ENCODE measurements at places on chromosomes 1 and 21.
A peak's percentile ranks its signal among the peaks of the same experiment; 100 is the strongest.

DNA sequence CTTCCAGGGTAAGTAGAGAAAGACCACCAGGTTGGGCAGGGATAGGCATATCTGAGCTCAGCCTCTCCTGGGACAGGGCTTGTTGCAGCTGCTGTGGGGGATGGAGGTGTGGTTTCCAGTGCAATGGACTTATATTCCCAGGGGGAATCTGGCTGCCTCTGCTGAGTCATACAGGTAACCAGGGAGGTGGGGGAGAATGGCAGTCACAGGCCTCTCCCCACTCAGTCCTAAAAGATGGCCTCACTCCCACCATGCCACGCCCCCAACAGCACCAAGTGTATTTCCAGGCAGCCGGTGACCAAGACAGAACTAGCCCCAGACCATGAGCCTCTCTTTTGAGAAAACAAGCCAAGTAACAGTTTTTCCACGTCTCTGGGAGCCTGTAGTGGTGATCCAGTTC is 1240.7 kb downstream of the BRINP3 start:
- no peak for DNase-seq

- DNase-seq, result no peak
Observed at GRCh38 chr1:208045463-208046260, 134.7 kb upstream of the CD34 start.

DNA sequence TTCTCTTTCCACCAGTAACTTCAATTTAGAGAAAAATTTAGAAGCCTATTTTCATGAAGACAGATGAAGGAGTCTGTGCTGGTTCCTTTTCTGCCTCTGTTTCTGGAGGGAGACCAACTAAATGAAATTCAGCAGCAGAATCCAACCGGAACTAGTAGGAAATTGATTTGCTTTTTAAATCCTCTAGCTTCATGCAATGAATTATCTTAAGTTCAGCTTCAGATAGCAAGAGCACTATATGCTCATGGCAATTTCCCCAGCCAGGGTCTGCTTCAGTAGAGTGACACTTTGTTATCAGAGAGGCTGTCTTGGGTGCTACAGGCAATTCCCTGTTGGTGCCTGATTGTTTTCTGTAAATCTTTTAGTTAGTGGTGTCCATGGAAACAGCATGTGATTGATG is 189.7 kb downstream of the SLC35F3 start:
- DNase-seq, result no peak

DNA sequence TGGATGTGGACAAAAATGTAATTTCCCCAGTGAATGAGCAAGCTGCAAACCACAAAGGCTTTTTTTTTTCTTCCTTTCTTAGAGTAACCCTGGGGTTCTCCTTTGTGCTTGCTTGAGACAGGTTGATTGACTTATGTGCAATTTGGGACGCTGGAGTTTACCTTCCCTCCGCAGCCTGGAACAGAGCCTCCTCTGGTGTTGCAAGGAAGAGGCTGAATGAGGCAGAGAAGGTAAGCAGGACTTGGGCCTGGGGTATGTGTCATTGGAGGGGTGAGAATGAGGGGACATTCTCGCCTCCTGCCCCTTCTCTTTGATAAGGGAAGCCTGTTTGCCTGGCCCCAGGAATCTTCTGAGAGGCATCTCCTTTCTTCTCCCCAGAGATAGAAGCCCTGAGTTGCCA is 49.8 kb downstream of the NFASC start:
- no peak for DNase-seq

GRCh38 chr1:201013991-201014815 is 9.3 kb downstream of the KIF21B start:
- DNase-seq, result no peak

DNA sequence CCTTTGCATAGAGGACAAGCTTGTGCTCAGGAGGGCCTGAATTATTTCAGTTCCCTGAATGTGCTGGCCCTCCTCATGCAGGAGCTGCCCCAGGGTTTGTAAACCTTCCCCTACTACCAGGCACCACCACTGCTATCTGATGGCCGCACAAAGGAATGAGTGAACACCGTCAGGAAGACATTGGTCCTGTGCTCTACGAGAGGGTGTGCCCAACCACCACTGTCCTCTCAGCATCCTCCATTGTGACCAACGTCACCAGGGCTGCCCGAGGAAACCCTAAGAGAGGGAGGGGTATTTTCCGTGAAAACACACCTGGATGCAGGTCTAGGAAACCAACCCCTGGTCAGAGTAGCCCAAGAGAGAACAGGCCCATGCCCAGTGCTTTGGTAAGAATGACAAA is 657.5 kb downstream of the KIF26B start:
- no peak for DNase-seq

DNA sequence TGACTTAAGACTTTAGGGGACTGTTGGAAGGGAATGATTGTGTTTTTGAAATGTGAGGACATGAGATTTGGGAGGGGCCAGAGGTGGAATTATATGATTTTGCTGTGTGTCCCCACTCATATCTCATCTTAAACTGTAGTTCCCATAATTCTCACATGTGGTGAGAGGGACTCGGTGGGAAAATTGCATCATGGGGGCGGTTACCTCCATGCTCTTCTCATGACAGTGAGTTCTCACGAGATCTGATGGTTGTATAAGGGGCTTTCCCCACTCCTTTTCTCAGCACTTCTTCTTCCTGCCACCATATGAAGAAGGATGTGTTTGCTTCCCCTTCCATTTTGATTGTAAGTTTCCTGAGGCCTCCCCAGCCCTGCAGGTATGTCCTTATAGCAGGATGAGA is 35.0 kb upstream of the SCAF4 start:
- no peak for DNase-seq

DNA sequence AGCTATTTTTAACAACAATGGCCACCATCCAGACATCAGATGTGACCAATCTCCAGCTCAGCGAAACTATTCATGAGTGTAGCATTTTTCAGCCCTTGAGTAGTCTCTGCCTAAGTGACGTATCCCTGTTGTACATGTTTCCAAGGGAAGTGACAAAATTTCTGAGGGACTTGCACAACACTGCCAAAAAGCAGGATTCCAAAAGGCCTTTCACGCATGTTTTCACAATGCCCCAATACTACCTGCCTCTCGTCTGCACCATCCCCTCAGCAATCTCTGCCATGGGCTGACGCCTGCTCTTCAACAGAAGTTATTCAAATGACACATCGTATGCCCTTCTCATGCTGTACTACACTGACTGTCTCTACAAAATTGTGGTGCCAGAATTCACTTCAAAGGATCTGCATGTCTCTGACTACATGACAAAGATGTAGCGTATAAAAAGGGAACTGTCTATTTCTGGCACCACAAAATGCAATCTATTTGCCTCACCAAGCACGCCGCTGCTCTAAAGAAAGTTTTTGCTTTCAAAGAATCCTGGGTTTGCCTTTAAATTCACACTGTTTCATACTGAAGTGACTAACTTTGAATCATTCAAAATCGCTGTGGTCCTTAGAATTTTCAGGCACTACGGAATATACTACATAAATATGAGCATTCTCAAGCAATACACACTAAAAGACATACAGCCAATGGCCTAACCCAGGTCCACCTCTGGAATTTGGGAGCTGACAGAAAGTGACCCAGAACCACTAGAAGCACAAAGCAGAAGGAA is 32.9 kb downstream of the JAK1 start:
- DNase-seq, result no peak

- no peak for DNase-seq
Observed at GRCh38 chr1:233477359-233477758, 136.5 kb upstream of the KCNK1 start.

GRCh38 chr1:153122831-153123421 is 9.6 kb upstream of the SPRR2F start:
- DNase-seq, result no peak

GRCh38 chr1:238653693-238654321 is 732.6 kb upstream of the CHRM3 start:
- DNase-seq, result no peak

DNA sequence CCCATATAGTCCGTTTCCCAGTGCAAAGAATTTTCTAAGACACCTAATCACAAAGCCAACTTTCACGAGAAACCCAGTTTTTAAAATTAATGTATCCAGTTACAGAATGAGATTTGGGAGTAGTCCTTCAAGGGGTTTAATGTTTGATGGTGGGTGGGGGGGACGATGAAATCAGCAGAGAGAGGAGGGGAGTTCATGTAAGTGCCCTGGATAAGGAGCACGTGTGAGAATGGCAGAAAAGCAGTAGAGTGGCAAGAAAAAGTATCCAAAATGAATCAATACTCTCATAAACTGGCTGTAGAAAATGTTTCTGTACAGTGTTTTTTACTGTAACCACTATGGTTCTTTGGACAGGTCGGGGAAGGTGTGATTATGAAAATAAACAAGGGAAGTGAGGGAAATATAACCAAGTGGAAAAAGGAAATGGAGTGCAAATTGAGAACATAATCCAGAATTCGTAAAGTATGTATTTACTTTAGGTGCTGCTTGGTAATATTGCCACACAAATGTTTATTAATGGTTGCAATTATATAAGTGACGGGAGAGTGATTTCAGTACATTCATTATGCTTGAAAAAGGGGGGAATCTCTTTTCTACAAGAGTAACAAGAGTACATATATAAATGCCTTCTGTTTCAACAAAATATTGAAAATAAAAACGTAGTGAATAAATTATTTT is 118.7 kb upstream of the RRP15 start:
- no peak for DNase-seq

- DNase-seq, result peak; percentile 33
Observed at GRCh38 chr1:204323887-204324286, 35.8 kb downstream of the PLEKHA6 start.

DNA sequence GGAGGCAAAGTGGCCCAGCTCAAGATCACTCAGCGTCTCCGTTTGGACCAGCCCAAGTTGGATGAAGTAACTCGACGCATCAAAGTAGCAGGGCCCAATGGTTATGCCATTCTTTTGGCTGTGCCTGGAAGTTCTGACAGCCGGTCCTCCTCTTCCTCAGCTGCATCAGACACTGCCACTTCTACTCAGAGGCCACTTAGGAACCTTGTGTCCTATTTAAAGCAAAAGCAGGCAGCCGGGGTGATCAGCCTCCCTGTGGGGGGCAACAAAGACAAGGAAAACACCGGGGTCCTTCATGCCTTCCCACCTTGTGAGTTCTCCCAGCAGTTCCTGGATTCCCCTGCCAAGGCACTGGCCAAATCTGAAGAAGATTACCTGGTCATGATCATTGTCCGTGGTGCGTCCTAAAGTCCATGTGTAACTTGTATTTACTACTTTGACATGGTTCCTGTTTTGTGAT is 2.7 kb downstream of the RBM15 start:
- no peak for DNase-seq

DNA sequence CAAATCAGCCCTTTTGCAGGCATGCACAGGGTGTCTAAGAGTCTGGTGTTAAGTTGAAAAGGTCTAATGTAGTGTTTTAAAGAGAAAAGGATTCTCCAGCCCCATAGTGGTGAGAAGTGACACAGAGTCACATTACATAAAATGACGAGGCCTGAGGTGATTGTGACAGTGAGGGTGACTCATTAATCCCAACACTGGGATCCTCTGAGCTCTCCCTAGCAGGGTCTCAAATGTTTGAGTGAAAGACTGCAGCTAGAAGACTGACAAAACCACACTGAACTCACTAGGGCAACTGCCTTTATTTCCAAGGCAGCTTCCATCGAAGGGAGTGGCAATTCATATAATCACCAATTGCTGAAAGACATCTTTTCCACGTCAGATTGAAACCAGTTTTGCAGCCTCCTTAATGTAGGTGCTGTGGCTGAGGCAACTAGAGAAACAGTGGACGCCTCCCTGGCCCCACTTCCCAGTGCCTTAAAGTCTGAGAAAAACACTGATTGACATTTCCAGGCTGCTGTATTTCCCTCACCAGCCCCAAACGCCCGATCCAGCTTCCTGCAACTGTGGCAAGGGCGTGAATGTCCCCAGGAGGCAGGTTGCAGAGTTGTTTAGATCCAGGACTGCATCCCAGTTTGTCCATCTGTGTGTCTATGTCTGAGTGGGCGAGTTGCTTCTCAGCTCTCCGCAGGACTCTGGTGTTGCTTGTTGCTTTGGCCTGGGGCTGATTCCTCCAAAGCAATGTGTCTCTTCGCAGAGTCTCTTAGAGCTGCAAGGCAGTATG is 81.4 kb downstream of the RUNX1 start:
- peak; percentile 55 for DNase-seq

DNA sequence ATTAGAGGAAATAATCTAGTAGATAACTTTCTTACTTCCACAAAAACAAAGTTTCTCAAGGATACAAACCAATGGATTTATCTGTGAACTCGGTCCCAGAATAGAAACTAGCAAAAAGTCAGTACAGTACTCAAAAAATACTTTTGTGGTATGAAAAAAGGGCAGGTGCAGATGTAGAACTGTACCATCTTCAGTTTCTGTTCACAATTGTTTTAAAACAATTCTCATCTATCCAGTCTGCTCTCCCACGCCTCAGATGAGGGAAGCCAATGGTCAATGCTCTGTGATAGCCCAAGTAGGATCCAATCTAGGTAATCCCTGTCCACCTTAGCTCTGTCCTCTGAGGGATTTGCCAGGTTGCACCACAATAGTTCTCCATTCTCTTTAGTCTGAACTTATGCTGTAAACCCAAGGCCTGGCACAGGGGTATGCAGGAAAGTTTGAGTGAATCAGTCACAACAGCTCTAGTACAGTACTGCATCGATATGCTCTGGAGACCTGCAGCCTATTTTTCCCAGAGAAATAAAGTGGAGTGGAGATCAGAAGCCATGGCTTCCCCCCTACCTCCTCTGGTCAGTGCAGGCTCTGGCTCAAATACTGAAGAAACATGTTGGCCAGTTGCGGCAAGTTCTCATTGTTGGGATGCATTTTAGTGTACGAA is 1.4 kb downstream of the KTI12 start:
- no peak for DNase-seq

GRCh38 chr1:101316256-101316655 is 79.4 kb downstream of the S1PR1 start:
- DNase-seq, result no peak

GRCh38 chr1:216502528-216503162 is 79.4 kb upstream of the USH2A start:
- no peak for DNase-seq

GRCh38 chr1:226692823-226693222 is 46.3 kb downstream of the ITPKB start:
- no peak for DNase-seq

GRCh38 chr21:17793246-17794123 is 25.7 kb downstream of the C21orf91 start:
- no peak for DNase-seq

DNA sequence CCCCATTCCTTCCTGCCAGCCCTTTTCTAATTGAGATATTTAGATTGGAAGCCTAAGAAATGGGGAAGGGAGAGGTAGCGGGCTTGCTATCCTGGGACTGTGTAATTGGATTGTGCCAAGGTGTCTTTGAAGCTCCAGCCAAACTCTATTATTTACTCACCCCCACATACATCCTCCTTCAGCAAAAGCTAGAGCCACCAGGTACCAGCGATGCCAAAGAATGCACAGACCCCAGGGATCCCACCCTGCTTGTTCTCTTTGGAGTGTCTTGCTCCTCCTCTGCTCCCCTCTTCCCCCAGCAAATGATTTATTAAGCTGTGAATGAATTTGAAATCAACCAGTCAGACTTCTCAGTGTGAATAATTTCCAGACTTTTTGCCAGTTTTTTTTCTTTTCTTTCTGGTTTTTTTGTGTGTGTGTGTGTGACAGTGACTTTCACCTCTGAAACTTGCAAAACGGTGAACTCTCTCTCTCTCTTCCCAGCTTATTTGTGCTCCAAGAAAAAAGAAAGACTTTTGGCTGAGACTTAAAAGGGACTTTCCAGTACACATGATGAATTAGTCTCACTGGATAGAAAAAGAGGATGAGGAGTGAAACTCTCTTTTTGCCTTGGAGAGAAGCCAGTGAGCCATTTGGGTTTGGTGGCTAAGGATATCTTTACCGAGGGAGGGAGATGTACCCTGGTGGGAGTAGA is 1.8 kb downstream of the VASH2 start:
- DNase-seq, result no peak

- no peak for DNase-seq
Observed at GRCh38 chr1:193525411-193525810, 339.0 kb upstream of the B3GALT2 start.

Measured in stimulated activated CD8-positive, alpha-beta memory T cell treated with anti-CD3 and anti-CD28 coated beads, Interleukin-7, amount 100 ng/mL, for 48 hours (primary cell).